ENCODE measurements at places on chromosomes 3 and 15.
A peak's percentile ranks its signal among the peaks of the same experiment; 100 is the strongest.

DNA sequence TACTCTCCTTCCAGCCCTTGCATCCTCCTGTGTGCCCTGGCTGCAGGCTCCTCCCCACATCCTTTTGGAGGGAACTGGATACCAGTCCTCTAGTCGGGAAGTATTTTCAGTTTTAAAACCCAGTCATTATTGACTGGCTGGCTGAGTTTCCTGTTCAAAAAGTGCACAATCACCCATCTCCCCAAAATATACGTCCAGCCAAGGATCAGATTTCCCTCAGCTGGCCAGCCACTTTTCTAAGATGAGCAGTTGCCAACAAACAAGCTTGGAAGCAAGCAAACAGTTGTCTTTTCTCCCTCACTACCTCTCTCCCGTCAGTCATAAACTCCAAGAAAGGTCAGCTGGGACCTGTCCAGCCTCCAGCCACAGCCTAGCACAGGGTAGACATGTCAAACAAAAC, 147.7 kb upstream of the GALNT15 start:
- no peak for DNase-seq

GRCh38 chr3:13173186-13173585, 100.0 kb upstream of the IQSEC1 start:
- no peak for DNase-seq

GRCh38 chr3:158152186-158152585, 42.3 kb downstream of the RSRC1 start:
- DNase-seq: no peak

- DNase-seq: no peak
Measured at GRCh38 chr15:84685304-84685703, 27.3 kb upstream of the NMB start.

GRCh38 chr3:138033202-138033691, 23.3 kb downstream of the CLDN18 start:
- DNase-seq: no peak

- no peak for DNase-seq
Measured at GRCh38 chr15:52423852-52424251, 104.8 kb downstream of the MYO5A start.

GRCh38 chr3:13473020-13473419, 7.1 kb upstream of the HDAC11 start:
- no peak for DNase-seq

DNA sequence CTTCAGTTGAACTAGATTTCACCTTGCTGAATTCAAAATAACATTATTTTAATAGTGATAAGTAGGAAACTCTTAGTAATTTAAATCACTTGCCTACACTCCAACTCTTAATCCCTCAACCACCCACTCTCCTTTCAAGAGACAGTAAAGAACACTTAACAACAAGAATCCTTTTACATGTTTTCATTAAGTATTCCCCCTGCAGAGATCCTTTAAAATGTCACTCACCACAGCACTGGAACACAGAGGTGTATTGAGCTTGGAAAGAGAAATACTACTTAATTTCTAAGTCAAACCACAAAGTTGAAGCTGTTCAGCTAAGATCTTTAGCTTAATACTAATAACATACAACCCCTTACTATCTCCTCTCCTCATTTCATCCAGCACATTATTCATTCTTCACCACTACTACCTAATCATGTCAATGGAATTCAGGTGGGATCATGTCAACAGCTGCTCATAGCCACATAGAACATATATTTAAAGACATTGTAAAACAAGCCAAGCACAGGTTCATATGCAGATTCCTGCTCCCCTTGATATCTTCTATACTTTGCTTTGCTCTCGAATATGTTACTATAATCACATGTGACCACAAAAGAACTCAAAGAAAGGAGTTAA, 40.5 kb downstream of the IMPG2 start:
- no peak for DNase-seq

DNA sequence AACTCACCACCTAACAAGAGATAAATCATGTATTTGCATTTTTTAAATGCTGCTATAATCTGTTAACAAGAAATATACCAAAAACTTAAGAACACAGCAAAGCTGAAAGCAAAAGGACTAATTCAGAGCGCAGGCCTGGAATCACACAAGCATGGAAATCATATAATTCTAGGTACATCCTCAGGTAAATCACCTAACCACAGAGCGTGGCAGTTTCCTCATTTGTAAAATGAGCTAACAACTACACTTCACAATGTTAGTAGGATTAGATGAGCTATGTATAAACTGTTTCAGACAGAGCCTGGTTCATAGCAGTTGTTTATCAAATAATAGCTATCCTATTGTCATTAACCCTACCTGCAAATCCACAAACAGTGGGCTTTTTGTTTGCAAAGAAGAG, 146.4 kb downstream of the ERC2 start:
- no peak for DNase-seq

- DNase-seq: peak; percentile 6
Measured at GRCh38 chr3:68239542-68239941, 585.1 kb upstream of the SUCLG2 start.

DNA sequence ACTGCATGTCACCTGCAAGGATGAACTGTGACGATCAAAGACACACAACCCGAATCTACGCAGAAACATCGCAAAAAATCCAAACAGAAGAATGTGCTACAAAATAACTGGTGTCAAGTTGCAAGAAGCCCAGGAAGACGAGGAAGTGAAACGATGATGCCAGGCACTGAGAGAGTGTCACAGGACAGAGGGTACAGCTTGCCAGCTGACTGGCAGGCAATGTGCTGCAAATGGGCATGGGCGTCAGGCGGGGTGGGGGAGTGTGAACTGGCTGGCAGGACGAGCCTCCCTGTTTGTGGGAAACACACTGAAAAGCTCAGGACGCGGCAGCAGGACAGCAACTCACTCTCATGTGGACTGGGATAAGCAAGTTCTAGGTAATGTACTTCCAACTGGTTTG, 28.9 kb upstream of the OCA2 start:
- DNase-seq: no peak
